ENCODE measurements at places on chromosomes 11 and 22.

- DNase-seq, result no peak
Measured at GRCh38 chr11:43021466-43021865, 290.3 kb upstream of the API5 start.

DNA sequence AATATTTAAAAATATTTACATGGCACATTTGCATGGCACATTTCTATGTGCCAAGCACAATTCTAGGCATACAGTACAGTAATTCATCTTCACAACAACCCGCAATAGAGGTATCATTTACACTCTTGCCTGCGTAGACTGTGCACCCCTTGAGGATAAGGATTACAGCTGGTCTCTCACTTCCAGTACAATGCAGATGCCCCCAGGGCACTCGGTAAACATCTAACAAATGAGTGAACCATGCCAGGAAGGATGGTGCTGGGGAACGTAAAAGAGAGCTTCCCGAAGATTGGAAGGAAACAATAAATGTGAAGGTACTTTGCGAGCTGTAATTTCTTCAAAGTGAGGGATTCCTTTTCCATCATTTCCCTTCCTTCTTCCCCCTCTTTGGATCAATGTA, 1.3 kb downstream of the PRPF19 start:
- peak; percentile 47 for DNase-seq

DNA sequence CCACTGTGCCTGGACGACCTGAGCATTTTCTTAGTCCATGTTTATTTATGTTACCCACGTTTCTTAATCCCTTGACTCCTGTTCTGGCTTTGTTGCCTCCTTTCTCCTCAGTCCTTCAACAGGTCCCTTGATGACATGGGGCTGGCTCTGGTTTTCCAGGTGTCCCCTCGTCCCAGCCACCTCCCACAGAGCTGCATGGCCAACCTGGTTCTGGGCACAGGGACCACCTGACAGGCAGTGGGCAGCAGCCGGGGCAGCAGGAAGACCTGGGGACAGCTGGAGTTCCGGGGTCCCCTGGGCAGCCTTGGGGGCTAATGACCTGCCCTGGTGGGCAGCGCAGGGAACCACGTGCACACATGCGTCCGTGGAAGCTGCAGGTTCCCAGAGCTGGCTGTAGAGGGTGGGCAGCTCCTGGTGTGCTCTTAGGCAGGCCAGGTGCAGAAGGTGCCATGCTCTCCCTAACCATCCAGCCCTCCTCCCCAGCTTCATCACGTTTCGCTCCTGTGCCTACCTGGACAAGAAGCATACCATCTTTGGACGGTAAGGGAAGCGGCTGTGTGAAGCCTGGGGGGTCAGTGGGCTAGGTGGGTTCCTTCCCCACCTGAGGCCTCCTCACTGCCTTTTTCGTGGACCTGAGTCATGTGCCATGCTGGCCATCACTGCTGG, 27.7 kb downstream of the PPIL2 start:
- no peak for DNase-seq

GRCh38 chr11:29051935-29052334, 943.7 kb downstream of the METTL15 start:
- DNase-seq, result no peak

DNA sequence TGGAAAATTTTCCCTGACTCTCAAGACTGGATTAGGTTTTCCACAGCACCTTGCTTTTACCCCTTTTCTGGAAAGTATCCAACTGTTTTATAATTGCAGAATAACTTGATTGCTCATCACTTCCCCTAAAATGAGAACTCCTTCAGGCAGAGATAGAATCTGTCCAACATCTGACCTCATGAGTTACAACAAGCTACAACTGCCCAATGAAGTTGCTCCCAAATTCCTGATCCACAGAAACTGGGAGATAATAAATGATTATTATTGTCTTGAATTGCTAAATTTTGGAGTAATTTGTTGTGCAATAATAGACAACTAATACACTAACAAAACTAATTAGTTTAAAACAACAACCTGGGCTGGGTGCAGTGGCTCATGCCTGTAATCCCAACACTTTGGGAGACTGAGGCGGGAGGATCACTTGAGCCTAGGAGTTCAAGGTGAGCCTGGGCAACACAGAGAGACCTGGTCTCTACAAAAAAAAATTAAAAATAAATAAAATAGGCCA, 10.0 kb upstream of the CCDC83 start:
- no peak for DNase-seq

- no peak for DNase-seq
Measured at GRCh38 chr11:131593301-131593700, 222.9 kb downstream of the NTM start.

DNA sequence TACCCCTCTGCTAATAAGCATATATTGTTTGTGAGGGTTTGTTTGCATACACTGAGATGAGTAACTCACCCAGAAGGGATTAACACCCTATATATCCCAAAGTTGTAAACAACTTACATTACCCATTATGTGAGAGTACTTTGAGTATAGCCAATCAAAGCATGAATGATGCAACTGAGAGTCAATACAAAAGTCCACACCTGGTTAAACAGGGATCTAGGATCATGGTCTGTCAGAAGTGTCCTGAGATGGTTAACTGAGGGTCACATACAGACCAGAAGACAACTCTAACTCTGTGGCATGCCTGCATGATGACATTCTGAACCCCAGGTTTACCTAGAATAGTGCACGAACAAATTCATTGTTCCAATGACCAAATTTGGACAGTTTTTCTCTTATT, 17.4 kb upstream of the OR10A5 start:
- no peak for DNase-seq

GRCh38 chr11:46300270-46300669, 22.8 kb downstream of the CREB3L1 start:
- no peak for DNase-seq

GRCh38 chr22:20989323-20990138, 7.4 kb downstream of the LZTR1 start:
- no peak for DNase-seq

DNA sequence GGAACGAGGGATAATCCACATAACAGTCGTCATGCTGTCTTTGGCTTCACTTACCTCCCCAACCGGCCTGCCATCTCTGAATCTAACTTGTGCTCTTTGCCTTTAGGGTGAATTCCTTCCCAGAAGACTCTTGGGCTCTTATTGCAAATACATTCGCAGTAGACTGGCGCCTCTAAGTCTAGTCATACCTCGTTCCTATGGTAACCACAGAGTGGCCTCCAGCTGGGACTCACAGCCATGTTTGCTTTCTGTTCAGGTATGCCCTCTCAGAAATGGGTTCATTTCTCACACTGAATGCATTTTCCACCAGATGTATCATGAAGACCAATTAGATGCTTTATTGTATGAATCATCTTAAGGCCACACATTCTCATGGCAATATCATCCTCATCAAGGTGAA, 112.7 kb downstream of the FAR1 start:
- no peak for DNase-seq

DNA sequence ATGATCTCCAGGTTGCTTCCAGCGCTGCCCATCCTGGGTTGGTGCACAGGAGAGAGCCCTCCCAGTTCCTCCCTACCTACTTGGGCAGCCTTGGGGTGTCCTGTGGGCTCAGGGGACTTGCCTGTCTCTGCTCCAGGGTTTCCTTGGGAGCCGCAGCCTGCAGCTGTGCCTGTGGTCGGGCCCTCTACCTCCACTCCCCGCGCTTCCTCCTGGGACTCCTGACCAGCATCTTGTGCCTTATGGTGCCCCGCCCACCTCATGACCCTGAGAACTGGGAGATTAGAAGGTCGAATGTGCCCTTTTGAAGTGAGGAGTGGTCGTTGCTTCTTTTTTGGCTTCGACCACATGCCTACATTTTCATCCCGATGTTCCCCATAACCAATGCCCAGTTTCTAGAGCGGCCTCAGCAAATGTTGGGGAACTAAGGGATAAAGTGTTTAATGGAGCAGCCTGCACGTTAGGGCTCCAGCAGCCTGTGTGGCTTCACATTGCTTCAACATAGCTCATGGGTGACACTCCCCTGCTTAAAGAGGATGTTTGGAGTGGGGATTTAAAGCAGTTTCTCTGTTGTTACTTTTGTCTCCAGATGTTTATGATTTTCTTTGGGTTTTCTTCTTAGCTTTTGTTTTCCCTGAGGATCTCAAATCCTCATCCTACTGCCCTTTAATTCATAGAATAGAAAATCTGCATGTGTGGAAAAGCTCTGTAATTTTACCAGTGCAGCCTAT, 248.8 kb downstream of the TBC1D22A start:
- DNase-seq, result no peak

DNA sequence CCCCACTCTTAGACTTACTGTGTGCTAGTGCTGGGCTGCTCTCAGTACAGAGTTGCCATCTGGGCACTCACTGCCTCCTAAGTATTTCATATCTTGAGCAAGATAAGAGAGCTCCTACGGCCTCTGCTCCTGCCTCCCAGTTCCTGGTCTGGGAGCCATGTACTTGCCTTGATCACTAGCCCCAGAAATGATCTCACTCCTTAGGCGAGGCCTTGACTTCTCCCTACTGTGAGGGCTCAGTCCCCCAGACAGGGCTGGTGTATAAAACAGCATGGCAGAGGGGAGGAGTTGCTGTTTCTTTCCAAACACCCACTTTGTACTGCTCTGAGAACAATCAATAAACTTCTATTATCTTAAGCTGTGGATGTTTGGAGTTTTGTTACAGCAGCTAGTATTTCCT, 47.4 kb upstream of the TP53I11 start:
- no peak for DNase-seq

DNA sequence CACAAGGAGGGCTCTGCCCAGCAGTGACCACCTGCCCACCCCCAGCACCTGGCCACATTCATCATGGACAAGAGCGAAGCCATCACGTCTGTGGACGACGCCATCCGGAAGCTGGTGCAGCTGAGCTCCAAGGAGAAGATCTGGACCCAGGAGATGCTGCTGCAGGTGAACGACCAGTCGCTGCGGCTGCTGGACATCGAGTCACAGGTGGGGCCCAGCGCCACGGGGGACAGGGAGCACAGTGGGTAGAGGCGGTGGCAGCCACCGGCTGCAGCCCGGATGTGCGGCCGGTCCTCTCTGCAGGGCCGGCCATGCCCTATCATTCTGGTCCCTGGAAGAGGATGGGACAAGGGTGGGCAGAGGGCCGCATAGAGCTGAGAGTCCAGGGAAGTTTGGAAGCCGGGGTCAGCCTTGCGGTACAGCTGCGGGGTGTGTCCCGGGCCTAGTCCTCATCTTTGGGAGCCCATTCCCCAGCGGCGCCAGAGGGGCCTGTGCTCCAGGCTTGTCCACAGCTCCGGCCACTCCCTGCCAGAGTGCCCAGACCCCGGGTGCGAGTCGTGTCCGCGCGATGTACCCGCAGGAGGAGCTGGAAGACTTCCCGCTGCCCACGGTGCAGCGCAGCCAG, 14.1 kb downstream of the EPS8L2 start:
- no peak for DNase-seq

GRCh38 chr22:20456722-20457076, 19.1 kb upstream of the SCARF2 start:
- no peak for DNase-seq

GRCh38 chr11:120372296-120372695, 36.1 kb downstream of the ARHGEF12 start:
- no peak for DNase-seq

DNA sequence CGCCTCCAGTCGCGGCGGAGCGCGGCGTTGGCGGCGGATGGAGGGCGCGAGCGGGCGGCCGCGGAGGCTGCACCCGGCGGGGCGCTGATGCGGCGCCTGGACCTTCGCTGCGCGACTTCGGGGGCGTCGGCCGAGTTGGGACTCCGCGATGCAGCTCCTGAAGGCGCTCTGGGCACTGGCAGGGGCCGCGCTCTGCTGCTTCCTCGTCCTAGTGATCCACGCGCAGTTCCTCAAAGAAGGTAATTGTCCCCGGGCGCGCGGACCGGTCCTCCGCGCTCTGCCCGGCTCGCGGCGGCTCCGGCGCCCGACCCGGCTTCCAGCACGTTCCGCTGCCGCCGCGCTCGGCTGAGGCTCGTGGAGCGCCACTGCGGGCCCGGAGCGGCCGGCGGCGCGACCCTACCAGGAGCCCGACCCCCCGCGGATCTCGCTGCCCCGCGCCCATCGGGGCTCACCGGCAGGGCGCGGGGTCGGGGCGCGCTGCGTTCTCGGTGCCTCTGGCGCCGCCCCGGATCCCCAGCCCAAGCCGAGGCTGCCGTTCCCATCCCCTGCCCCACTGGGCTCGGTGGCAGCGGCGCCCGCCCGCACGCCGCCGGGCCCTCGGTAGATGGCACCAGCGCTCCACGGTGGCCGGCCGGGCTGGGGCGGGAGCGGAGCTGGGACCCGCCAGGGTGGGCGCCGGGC, 1251.2 kb downstream of the BRD1 start:
- DNase-seq, result no peak

DNA sequence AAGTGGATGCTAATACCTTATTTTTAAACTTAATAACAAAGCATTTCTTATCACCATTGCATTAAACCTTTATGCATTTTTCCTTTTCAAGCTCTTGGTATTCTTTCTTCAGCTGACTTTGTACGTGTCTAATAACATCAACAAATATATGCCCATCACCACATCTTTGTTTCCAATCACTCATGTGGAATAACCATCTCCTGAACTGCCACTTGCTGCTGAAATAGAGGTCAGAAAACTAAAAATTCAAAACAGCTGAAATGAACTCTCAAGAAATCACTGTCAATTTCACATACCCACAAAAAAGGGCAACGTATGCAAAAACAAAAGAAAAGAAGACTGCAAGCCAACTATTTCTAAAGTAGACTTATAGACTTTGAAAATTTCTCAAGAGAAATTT, 7.4 kb downstream of the MSANTD4 start:
- no peak for DNase-seq

DNA sequence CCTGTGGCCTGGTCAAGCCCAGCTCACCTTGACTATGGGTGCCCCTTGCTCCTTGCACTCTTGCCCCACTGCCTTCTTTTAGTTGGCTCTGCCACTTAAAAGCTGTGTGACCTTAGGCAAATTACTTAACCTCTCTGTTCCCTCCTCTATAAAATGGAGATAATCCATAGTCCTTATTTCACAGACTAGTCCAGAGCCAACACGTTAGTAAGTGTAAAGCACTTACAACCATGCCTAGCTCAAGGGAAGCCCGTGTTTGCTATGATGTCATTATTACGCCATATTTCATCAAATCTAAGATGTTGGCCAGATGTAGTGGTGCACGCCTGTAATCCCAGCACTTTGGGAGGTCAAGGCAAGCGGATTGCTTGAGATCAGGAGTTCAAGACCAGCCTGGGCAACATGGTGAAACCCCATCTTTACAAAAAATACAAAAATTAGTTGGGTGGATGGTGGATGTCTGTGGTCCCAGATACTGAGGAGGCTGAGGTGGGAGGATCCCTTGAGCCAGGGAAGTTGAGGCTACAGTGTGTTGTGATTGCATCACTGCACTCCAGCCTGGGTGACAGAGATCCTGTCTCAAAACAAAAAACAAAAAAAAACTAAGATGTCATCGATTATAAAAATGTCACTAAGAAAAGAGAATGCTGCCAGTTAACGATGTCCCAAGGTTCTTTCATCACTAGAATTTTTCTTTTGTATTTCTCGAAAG, 2.3 kb upstream of the CCDC88B start:
- DNase-seq, result no peak

DNA sequence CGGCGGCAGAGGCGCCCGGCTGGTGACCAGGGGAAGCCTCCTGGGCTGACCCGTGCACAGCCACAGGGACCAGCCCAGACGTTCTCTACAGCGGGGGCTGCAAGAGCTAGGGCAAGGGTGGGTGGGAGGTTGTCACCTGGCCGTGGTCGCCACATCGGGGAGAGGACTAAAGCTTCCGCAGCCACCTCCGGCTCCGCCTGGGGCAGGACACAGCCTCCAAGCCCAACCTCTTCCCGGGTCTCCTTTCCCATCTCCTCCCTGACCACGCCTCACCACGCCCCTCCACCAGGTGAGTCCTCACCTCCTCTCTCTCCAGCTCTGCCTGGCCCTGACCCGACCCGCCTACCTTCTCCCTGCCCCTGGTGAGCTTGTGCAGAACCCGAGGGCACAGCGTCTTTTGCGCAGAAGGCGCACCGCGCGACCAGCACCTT, 75.9 kb upstream of the LMO1 start:
- no peak for DNase-seq

- DNase-seq, result no peak
Measured at GRCh38 chr22:33242078-33242477, 183.9 kb upstream of the SYN3 start.

Data from activated CD8-positive, alpha-beta memory T cell treated with anti-CD3 and anti-CD28 coated beads for 24 hours (primary cell).